ENCODE measurements at places on chromosomes 11 and 22.

GRCh38 chr11:19511413-19512183, 201.0 kb upstream of the NAV2 start:
- DNase-seq, result no peak

GRCh38 chr11:102729849-102730815, 5.4 kb upstream of the MMP8 start:
- DNase-seq, result no peak

DNA sequence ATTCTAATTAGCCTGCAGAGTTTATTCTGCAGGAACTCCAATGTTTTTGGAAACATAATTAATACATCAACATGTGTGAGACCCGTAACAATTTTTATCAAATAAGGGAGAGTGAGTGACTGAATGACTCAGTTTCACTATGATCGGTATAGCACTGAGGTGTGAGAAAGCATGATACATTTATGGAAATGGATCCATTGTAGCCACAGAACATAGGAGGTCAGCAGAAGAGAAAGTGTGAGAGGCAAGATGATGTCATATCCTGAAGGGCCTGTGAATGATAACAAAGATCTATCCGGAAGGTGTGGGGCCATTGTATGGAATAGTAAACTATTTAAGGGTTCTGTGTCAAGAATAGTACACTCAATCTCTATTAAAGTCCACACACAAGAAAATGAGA, 1406.1 kb upstream of the TENM4 start:
- DNase-seq, result no peak

DNA sequence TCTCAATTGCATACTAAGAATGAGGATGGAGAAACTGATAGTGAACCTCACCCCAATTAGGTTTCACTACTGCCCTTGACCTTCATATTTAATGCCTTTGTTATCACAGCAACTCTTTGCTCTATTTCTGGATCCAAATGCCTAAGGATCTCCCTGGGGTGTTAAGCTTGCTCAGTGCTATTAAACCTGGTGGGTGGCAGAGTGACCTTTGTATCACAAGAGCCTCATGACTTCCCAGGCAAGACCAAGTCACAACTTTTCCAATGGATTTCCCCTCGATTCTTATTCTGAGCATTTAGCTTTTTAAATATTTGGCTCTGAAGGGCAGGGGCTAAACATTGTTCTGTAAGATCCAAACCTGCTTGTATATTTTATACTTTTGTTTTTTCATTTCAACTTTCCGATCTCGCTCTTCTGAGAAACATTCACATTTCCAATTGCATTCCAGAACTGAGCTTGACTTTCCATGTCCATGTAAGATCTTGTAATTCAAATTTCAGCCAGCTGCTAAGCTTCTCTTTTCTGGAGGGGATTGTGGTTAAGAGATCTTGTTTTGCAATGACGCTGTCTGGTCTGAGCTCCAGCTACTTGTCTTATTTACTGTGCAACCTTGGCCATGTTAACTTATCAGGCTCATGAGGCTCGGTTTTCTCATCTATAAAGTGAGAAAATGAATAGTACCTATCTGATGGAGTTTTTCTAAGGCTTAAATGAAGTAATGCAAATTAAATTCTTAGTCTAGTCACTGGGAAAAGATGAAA, 6.4 kb upstream of the EHF start:
- no peak for DNase-seq

- DNase-seq, result no peak
These were observed at the start of gene PVALB for GRCh38 chr22:36816636-36817524. Gene PVALB, minus strand, starts transcription at chr22:36817035. Its CDS starts 30 bp downstream, at chr22:36817005.

DNA sequence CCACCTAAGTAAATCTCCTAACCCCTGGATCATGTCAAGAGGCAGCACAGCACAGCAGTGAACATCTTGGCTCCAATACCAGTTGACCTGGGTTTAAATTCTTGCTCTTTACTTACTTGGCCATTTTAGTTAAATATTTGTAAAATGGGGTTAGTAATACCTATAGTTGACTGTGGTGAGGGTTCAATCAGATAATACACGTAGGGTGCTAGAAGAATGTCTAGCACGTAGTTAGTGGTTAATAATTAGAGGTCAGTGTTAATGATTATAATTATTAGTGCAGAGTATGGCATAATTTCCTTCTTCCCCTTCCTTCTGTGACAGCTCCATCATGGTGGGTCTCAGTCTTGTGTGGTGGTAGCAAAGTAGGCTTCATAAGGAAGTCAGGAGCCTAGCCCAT, 520.8 kb downstream of the INSC start:
- DNase-seq, result no peak

- DNase-seq, result no peak
These were observed 11.1 kb downstream of the TXN2 start for GRCh38 chr22:36470162-36470993.

DNA sequence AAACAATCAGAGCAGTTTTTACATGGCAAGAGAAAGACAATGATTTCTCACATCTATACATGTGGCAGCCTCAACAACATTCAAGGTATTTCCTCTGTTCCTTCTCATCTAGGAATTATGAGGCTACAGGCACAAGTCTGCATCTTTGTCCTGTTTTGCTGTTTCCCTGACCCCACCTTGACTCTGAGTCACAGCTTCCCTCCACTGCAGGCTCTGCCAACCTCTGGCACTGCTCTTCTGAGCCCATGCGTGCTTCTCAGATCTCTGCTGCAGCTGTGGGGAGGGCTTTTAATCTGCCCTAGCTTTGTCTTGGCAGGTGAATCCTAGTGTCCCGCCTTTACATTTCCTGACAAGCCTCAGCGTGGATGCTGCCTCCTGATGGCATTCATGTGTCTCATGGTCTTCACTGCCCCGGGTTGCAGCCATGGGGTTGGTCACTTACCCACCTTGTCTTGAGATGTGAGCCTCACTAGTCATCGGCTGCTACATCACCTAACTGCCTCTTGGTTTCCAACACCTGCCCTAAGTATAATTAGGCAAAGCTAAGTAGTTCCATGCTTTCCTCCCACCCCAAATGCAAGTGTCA, 578.5 kb downstream of the TBC1D22A start:
- DNase-seq, result no peak

- DNase-seq, result no peak
These were observed 94.4 kb downstream of the SCN3B start for GRCh38 chr11:123560006-123560405.

- no peak for DNase-seq
These were observed 179.7 kb downstream of the IGLL1 start for GRCh38 chr22:23400286-23400981.

All from esophagus squamous epithelium (tissue), 5 donors.